ENCODE measurements at places on chromosomes 1 and 21.

DNA sequence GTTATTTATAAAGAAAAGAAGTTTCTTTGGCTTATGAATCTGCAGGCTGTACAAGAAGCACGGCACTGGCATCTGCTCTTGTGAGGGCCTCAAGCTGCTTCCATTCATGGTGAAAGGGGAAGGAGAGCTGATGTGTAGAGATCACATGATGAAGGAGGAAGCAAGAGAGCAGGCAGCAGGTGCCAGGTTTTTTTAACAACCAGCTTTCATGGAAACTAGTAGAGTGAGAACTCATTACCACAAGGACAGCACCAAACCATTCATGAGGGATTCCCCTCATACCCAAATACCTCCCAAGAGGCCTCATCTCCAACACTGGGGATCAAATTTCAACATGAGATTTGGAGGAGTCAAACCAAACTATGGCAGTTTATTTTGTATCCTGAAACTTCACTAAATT is 85.8 kb upstream of the CAMK1G start:
- no peak for DNase-seq

GRCh38 chr1:152034654-152035538 is 1.9 kb downstream of the S100A11 start:
- peak; percentile 77 for DNase-seq

DNA sequence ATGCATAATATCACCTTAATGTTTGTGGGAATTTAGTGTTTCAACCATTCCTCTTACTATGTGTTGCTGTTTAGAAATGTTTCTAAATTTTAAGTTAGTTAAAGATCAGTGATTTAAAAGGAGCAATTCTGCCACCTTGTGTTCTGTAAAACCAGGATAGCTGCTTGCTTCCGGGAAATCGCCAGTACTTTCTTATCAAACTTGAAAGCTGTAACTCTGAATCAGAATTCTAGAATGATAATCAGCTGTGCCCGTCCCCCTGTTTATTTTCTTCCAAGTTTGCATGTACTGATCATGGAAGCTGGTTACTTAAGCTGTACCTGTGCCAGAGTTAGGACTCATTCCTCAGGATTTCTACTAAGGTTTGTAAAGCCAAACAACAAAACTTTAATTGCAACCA is 656.4 kb downstream of the LTN1 start:
- DNase-seq, result peak; percentile 28

GRCh38 chr1:224539971-224540370 is 76.1 kb upstream of the CNIH3 start:
- DNase-seq, result peak; percentile 47

- no peak for DNase-seq
Observed at GRCh38 chr1:86303041-86303690, 93.0 kb downstream of the ODF2L start.

DNA sequence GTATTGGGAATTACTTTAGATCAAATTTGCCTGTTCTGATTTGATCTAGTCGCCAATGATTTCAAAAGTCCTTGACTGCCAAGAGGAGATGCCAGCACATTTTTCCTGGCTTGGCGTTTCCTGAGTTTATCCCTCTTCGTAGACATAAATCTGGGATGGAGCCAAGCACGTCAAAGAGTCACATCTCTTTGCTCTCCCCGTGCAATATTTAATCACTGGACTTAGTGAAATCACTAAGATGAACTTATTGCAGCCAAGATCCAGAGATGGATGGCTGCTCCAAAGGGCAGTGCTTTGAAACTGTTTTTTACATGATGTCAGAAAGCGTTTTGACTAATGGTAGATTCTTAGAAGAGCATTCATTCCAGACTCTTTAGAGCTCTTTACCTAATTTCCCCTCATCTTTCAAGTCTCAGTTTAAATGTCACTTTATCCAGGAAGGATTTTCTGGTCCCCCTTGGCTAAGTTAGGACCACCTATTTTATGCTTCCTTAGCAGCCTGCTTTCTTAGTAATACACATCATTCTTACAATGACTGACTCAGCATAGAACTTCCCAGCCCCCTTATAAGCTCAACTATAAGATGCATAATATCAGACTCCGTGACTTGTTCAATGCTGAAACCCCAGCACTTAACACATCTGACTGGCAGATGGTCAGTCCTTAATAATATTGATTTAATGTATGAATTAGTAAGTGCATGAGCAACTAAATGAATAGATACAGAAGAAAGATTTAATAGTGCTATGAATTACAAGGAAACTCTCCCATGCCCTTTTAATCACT is 94.4 kb upstream of the GREM2 start:
- no peak for DNase-seq

- DNase-seq, result peak; percentile 93
Observed at GRCh38 chr1:209769171-209769904, 13.5 kb downstream of the TRAF3IP3 start.

DNA sequence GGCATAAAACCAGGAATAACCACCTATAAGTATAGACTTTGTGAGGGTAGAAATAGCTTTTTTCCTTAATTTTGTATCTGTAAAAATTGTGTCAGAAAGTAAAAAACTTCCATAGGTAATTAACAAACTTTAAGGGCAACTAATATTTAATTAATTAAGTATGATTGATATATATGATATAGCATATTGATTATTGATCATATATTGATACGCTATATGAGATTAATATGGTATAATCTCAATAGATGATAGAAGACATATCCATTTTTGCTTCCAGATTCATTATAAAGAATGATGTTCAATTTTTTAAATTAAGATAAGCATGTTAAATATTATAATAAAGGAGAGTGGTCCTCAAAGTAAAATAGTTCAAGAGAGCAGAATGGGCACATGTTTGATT is 99.3 kb upstream of the VAV3 start:
- no peak for DNase-seq

GRCh38 chr1:215704089-215704860 is 137.2 kb downstream of the KCTD3 start:
- peak; percentile 55 for DNase-seq

GRCh38 chr1:29960876-29961275 is 724.6 kb downstream of the PTPRU start:
- no peak for DNase-seq

- DNase-seq, result no peak
Observed at GRCh38 chr1:196910215-196910614, 22.4 kb downstream of the CFHR4 start.

DNA sequence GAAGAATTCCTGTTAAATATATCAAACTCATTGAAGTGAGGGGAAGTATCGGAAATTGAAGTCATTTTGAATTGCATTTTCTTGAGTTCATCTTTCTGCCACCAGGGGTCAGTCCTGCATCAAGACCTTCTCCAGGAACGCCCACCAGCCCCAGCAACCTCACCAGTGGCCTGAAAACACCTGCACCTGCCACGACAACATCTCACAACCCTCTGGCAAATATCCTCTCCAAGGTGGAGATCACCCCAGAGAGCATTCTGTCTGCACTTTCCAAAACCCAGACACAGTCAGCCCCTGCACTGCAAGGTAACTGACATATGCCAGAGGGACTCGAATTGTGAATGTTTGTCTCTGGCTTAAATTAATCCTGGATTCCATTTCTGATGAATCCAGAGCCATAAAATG is 22.8 kb upstream of the TARS2 start:
- peak; percentile 64 for DNase-seq

- DNase-seq, result no peak
Observed at GRCh38 chr21:34570313-34570712, 44.6 kb downstream of the RCAN1 start.

DNA sequence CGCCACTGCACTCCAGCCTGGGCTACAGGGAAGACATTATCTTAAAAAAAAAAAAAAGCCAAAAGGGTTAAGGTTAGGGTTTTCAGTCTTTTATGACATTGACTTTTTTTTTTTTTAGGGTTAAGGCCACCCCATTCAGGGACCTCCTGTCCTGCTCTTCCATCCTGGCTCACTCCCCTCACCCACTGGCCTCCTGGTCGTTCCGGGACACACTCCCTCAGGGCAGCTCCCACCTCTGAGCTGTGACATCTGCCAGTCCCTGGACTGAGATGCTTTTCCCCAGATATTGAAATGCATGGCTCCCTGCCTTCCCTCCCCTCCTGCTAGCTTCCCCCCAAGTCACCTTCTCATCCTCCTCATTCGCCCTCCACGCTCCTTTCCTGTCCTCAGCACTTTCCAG is 9.6 kb downstream of the PLEKHG5 start:
- no peak for DNase-seq

DNA sequence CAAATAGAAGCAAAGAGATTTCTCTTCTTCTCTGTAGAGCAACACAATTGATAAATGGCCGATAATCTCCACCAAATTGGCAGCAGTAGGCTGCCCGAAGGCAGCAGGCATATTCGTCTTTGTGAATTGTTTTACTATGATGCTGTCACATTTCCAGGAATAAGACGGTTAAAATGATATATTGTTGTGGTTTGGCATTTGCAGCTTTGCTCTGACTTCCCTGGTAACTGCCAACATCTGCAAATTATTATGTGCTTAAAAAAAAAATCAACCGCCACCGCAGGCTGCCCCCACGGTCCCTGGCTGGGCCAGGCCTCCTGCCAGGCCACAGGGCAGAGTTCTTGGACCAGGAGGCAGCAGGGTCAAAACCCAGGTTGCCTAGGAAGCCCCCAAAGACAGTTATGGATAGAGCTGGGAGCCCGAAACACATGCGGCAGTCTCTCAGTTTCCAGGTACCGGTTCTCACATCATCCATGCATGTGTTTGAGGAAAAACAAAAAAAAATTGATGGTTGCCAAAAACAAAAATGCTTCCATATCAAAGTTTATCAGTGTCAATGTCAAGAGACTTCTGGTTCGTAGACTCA is 179.3 kb downstream of the ETS2 start:
- peak; percentile 78 for DNase-seq

- peak; percentile 56 for DNase-seq
Observed at GRCh38 chr1:87202922-87203655, 125.6 kb upstream of the LMO4 start.

- DNase-seq, result no peak
Observed at GRCh38 chr1:94486990-94487389, 54.6 kb downstream of the F3 start.

DNA sequence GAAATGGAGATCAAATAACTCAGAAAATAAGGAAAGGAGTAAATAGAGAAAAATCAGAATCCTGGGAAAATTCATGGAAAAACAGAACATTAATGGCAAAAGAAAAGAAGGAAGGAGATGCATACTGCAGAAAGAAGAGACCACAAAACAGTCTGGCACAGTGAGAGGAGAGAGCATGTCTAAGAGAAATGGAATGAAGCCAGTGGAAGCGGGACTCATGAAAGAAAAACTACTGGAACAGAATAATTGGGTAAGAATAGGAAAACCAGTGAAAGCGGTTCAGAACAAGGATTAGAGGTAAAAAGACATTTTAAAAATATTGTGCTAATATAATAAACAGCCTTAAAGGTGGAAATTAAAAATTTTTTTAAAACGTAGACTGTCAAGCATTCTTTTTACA is 93.6 kb upstream of the GREM2 start:
- no peak for DNase-seq

DNA sequence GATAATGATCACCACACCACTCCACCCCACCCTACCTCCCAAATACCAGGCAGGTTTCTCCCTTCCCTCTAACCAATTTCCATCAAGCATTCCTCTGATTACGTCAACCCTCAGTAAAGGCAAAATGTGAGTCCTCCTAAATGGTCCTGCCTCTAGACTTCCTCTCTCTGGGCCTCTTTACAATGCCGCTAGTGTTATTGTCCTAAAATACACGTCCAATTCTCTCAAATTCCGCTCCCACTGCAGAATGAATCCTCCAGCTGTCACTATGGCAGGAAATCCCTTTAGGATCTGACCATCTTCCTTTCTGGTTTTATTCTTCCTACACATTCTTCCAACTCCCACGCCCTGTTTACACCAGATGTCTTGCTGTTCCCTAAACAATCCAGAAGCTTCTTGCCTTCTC is 68.7 kb downstream of the DEGS1 start:
- no peak for DNase-seq

GRCh38 chr1:91778964-91779363 is 107.0 kb downstream of the TGFBR3 start:
- no peak for DNase-seq

DNA sequence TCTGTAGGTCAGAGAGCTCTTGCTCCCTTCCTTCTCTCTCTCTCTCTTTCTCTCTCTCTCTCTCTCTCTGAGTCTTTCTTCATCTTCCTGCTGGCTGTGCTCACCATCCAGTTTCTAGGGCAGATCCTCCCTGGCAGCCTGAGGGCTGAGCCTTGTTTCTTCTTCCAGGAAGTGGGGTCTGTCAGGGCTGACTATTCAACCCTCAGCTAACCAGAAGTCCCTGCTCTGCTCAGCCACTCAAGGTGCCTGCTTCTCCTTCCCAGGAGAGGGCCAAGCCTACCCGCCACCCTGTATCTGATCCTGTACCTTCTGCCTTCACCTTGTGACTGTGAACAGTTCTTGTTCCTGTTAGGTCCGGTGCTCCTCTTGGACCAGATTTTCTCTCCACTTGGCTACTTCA is 107.6 kb upstream of the ETV3 start:
- DNase-seq, result no peak

- DNase-seq, result no peak
Observed at GRCh38 chr1:177591155-177591554, 378.7 kb downstream of the SEC16B start.

DNA sequence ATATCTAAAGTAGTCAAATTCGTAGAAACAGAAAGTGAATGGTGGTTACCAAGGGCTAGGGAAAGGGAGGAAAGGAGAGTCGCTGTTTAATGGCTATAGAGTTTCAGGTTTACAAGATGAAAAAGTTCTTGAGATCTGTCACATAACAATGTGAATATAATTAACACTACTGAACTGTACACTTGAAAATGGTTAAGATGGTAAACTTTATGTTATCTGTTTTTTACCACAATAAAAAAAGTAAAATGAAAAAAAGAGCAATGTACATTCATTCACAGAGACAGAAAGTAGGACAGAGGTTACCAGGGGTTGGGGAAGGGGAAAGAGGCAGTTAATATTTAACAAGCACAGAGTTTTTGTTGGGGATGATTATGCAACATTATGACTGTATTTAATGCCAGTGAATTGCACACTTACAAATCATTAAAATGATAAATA is 53.3 kb upstream of the SEC16B start:
- DNase-seq, result peak; percentile 27

GRCh38 chr1:188551176-188551575 is 1722.4 kb downstream of the PLA2G4A start:
- DNase-seq, result no peak

DNA sequence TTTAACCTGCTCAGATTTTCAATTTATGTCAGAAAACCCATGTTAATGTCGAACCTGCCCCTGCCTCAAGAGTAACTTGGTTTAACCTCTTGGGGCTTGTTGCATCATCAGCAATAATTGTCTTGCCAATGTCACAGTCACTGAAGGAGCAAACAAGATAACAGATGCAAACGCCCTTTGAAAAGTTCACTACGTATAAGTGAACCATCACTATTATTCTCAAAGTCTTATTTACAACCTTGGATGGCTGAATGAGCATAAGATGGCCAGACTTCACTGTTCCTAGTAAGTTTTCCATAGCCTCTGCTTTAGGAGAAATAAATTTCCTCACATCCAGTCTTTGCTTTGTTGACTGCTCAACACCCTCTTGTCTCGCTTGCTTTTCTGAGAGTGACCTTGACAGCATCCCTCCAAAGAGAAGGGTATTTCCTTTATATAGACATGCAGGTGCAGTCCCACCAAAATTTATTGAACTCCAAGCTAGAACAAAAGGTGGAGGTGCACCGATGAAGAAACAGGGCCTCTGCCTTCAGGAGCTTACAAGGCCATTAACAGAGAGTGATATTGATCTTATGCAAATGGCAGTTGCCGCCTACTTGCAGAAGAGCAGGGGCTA is 749 bp upstream of the LRIG2 start:
- DNase-seq, result no peak

All from NB4 (cell line).